HFF-Myc (cell line): ENCODE measurements at places on chromosomes 11 and 22.

GRCh38 chr11:107682171-107682570 lies 29.7 kb downstream of the SLN start:
- DNase-seq, result no peak

GRCh38 chr11:81220146-81220895 lies 1513.3 kb downstream of the FAM181B start:
- no peak for DNase-seq

- no peak for DNase-seq
Observed at GRCh38 chr11:31366795-31367194, 2.7 kb downstream of the DCDC1 start.

DNA sequence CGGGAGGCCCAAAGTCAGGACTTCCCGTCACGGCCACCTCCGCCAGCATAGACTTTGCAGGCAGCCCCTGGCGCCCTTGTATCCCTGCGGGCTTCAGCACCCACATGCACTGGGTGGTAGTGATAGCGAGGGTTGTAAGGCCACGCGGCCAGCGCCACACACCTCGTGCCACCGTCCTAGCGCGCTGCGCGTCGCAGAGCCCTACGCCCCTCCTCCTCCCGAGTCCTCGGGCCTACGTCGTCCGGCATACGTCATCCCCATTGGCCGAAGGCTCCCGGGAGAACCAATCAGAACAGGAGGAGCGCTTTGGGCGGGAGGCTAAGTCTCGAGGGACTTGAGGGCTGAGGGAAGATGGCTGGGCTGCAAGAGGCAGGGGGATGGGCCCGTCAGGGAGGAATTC lies 1.3 kb upstream of the BTBD18 start:
- no peak for DNase-seq

GRCh38 chr11:108882211-108882831 lies 217.5 kb downstream of the DDX10 start:
- no peak for DNase-seq

DNA sequence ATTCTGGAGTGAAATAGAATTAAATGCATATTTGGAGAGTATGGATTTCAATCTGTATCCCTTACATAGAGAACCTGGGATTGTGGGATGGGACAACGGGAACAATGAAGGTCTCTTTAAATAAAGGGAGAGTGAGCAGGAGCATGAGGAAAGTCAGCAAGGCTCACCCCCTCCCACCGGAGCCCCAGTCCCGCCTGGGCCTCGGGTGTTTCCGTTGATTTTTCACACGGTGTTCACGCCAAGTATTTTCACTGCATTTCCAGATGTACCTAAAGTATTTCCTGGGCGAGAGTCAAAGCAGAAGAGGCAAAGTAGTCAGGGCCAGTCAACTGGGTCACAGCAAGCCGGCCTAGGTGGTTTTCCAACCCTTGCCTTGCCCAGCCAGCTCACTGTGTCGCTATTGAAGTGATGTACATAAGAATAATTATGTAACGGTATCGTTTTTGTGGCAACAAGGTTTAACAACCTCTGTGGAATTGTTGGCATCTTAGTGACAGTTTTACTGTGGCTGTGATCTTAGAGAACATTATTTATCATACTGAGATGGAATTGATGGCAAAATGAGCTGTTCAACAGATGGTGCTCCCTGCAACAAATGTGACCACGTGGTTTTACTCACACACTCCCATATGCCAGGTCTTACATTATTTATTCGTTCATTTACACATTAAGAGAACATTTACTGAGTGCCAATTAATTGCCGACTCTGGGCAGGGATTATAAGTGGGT lies 177.3 kb downstream of the ADAMTS15 start:
- DNase-seq, result no peak

DNA sequence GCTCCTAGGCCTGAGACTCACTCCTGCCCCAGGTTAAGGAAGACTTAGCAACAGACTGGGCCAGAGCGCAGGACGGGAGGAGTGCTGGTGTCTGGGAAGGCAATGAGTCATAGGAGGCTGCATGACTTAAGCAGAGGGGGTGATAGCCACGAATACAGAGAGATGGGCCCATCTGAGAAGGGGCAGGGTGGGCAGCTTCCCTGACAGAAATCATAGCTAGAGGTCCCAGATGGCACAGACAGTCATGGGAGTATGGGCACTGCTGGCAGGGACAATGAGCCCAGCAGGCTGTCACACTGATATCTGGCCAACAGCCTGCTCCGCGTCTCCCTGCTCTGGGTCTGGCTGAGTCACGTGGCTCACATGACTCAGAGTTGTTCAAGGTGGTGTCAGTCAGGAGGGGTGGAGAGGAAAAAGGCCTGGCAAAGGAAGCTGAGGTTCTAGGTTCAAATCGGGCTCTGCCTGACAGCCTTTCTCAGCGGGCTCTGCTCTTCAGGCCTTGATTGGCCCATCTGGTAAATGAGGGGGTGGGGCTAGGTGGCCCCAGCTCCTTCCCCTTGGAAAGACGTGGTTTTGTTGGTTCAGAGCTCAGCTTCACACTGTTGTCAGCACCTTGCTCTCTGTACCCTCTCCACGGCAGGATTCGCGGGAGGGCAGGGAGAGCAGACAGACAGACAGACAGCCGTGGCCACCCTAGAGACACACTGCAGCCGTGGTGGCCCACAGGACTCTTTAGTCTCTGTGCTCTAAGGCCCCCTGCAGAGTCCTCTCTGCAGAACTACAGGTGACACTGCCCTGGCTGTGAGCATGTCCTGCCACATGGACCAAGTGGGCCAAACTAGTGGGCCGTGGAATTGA lies 47.8 kb downstream of the DBX1 start:
- DNase-seq, result peak; percentile 81

GRCh38 chr11:27358296-27358695 lies 4.7 kb downstream of the CCDC34 start:
- no peak for DNase-seq

DNA sequence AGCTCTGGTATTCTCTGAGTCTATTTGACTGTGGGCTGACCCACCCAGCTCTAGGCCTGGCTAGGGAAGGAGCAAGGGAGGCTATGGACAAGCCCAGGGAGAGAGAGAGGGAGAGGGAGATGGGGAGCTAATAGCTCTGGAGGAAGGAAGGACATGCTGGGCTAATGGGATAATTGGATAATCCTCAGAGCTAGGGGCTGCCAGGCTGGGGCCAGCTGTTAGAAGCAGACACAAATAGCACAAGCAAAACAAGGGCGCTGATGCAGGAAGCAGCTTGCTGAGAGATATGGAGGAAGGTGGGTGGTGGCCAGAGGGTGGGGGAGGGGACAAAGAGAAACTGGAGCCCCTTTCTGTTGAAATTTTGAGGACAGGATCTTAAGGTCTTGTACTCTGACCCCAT lies 23.2 kb downstream of the ADORA2A start:
- no peak for DNase-seq

DNA sequence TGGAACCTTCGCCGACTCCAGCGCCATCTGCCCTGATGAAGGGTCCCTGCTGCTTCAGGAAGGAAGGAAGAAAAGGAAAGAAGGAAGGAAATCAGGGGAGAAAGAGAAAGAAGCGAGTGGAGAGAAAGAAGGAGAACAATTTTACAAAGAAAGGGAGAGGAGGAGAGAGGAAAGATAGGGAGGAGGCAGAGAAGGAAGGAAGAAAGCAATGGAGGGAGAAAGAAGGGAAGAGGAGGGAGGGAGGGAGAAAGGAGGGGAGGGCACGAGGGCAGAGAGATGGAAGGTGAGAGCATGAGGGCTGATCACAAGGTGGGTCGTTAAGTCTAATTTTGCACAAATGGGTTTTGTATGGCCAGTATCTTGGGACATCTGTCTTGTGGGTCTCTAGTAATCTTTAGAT lies 39.2 kb downstream of the PARVA start:
- DNase-seq, result no peak

DNA sequence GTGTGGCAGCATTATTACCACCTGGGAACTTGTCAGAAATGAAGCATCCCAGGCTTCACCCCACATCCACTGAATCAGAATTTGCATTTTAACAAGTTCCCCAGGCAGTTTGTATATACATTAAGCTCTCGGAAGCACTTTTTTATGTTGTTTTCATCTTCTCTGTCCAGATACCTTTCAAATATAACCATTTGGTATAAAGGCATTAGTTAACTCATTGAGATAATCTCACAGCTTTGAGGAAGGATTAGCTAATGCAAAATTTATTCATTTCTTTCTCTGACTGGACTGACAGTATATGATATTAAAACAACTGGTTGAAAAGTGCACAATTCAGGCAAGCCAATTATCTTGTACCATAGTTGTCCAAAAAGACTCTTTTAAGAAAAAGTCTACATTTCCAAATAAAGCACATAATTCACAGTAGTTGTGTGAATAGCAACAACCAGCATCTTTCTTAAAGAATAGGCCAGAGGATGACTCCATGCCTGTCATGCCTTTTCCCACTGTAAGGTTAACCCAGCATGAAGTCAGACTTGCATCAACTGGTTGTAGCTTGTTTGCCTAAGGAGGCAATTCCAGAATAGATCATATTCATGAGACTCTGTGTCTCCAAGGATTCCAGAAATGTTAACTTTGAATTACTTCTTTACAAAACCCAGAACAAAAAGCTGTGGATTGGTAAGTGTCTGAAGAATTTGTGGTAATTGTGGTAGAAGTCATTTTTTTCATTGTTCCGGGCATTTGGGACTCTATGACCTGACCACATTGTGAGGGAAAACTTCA lies 254.3 kb upstream of the SESN3 start:
- DNase-seq, result no peak

- no peak for DNase-seq
Observed at GRCh38 chr22:43053176-43053575, 36.0 kb downstream of the TTLL1 start.

- DNase-seq, result no peak
Observed at GRCh38 chr11:70524096-70524922, 126.0 kb downstream of the CTTN start.

DNA sequence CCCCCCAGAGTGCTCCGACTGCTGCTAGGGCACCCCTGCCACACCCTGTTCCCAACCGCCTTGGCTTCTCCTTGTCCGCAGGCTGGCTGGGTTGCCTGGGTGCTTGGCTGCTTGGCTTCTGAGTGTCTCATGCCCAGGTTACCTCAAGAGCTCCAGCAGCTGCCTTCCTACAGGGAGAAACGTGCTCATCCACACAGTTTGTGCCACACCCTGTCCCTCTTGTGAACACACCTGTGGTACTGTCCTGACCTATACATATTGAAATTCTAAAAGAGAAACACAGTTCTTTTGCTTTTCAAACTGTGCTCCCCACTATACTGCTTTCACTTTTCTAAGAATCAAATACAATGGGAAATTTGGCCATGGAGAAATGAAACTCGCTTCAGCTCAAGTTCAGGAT lies 191.4 kb downstream of the DBX1 start:
- no peak for DNase-seq

- DNase-seq, result no peak
Observed at GRCh38 chr11:117717485-117718314, 79.3 kb downstream of the DSCAML1 start.

- DNase-seq, result peak; percentile 72
Observed at GRCh38 chr11:102802341-102802740, 4.4 kb upstream of the MMP1 start.

- no peak for DNase-seq
Observed at GRCh38 chr11:76838678-76839068, 22.0 kb upstream of the ACER3 start.

- no peak for DNase-seq
Observed at GRCh38 chr11:134781380-134781866, 369.4 kb upstream of the B3GAT1 start.

DNA sequence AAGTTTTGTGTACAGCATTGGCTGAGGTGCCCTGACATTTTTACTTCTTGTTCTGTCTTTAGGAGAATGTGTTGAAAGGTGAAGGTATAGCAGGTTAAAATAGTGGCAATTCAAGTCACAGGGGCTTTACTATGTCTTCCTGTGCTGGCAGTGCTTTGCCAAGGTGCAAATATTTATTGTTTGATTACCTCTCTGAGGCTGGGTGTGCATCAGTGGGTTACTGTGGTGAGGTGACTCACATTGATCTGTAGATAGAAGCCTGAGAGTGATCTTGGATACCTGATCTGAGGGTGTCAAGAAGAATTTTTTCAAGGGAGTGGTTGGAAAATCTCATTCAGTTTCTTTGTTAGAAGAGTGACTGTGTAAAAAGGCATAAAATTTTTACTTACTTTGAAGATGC lies 90.0 kb downstream of the ARHGAP42 start:
- no peak for DNase-seq

- no peak for DNase-seq
Observed at GRCh38 chr11:2931771-2932738, 2.8 kb upstream of the PHLDA2 start.

DNA sequence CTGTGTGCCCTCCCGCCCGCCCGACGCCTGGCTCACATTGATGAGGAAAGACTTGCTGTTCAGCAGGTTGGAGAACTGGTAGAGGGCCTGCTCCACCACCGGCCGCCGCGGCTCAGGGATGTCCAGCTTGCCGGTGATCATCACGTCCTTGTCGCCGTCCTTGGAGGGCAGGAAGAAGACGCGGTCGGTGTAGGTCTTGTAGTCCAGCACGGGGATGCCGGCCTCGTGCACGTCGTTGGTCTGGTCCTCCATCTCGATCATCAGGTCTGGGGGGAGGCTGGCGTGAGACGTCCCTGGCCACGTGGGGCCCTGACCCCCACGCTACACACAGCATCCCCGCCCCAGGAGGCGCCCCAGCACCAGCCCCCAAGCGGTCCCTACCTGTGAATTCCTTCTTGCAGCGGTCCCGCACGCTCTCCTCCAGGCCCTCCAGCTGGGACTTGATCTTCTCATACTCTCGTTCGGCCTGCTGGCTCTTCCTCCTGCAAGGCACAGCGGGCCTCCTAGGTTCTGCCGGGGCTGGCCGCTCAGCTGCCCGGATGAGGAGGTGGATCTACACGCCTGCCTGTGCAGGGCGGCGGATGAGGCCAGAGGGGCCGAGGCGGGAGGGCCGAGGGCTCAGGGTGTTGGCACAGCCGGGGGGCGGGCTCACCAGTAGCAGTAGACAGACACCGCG lies 10.7 kb upstream of the MAPK11 start:
- DNase-seq, result no peak

GRCh38 chr11:112615891-112616290 lies 345.3 kb upstream of the NCAM1 start:
- DNase-seq, result no peak

GRCh38 chr11:120511820-120512738 lies 531 bp downstream of the GRIK4 start:
- DNase-seq, result no peak

DNA sequence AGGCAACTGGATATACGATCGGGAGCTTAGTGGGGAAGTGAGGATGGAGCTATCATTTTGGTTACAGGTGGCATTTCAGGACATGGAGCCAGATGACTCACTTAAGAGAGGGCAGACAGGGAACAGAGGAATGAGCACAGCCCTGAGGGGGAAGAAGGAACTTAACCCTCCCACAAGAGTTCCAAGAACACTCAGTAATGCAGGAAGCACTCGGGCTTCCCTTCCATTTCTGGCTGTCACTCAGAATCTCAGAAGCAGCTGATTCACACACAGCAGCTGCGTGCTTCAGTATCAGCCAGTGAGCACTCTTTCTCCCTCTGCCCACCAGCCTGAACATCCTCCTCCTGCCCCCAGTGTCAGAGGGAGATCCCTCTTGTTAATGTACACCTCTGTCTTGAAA lies 34.8 kb downstream of the EFCAB6 start:
- peak; percentile 20 for DNase-seq
